Activated naive CD4-positive, alpha-beta T cell treated with Interleukin-2 at 50 U/mL for 16 hours (primary cell): ENCODE measurements at places on chromosomes 3 and 15.

GRCh38 chr3:30081904-30082303 is 524.5 kb upstream of the TGFBR2 start:
- no peak for DNase-seq

GRCh38 chr15:50051811-50052419 is 67.1 kb downstream of the ATP8B4 start:
- no peak for DNase-seq

- no peak for DNase-seq
These were observed 31.5 kb upstream of the DYNC1LI1 start for GRCh38 chr3:32602206-32602605.

DNA sequence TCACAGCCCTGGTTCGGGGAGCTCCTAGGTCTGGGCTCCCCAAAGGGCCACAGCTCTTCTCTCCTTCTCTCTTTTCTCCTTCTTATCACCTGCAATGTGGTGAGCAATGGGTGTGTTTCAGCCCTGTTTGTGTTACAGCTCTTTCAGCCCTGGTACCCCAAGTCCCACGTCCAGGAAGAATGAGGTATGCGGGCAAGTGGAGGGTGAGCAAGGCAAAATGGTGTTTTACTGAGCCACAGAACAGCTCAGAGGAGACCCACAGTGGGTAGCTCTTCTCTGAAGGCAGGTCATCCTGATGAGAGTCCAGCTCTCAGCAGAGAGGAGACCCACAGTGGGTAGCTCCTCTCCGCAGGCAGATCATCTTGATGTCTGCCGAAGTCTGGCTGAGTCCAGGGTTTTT is 86.8 kb downstream of the BFSP2 start:
- no peak for DNase-seq

GRCh38 chr3:182533394-182533793 is 259.9 kb upstream of the ATP11B start:
- DNase-seq = no peak

- no peak for DNase-seq
These were observed 23.0 kb upstream of the SV2B start for GRCh38 chr15:91077029-91077428.

DNA sequence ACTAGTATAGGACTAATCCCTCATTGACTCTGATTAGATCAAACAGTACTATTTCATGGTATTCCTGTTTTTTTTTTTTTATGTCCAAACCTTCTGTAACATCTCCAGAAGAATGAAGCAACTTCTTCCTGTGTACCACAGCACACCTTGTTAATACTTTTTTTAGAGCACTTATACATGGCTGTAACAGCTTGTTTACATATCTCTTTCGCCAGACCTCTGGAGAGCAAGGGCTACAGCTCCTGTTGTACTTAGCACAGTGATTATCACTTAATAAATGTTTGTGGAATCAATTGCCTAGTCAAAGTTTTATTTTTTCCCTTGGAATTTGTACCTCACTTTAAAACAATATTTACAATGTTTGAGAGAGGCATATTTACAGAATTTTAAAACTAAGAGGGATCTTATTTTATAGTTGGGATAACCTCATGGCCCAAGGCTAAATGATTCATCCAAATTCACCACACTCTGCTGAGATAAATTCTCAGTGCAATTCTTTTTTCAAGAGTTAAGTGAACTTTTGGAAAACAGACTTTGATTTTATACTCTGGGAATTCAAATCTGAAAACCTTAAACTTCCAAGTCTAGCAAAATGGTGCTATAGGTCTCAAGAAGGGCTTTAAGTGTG is 9.2 kb upstream of the GATM start:
- DNase-seq = no peak

DNA sequence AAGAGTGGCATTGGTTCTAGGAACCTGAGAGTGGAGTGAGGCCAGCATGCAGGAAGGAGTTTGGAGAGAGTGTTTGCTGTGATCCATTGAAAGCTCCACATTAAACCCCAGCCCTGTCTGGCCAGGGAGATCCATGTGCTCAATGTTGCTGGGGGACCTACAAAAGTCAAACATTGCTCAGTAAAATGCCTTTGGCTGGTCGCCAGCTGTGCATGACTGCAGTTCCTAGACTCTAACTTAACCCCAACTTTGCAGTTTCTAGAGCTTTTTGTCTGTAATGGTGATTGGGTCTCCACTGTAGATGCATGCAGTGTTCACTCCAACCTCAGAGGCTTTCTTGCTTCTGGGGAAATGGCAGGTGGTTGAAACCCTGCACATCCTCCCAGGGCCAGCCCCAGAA is 99.7 kb upstream of the ABHD17C start:
- no peak for DNase-seq

- DNase-seq = peak; percentile 32
These were observed 8.5 kb downstream of the TBC1D2B start for GRCh38 chr15:78069052-78069414.

DNA sequence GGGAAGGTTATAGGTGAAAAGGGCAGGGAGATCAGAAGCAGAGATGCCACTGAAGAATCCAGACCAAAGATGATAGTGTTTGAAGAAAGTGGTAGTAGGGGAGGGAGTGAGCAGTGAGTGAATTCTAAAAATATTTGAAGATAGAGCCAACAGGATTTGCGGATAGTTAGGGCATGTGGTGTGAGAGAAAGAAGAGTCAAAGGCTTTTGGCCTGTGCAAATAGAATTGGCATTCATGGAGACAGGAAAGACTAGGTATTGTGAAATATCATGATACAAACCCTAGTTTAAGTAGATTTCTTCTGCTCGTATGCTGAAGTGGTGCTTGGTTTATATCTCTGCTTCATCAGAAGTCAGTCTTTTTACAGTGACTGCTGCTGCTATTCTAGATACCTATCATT is 224.2 kb upstream of the CFAP20DC start:
- no peak for DNase-seq

DNA sequence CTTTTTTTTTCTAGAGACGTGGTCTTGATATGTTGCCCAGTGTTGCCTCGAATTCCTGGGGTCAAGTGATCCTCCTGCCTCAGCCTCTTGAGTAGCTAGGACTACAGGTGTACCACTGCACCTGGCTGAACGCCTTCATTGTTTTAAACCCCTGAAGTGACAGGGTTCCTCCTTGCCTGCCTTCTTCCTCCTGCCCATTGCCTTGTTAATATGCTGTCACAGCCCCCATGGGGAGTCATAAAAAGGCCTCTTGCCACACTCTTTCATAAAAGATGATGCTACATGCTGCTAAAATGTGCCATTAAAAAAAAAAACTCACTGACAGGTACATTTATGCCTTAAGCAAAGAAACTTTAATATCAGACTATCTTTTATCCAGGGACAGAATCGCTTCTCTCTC is 116.8 kb upstream of the SKOR1 start:
- DNase-seq = no peak

DNA sequence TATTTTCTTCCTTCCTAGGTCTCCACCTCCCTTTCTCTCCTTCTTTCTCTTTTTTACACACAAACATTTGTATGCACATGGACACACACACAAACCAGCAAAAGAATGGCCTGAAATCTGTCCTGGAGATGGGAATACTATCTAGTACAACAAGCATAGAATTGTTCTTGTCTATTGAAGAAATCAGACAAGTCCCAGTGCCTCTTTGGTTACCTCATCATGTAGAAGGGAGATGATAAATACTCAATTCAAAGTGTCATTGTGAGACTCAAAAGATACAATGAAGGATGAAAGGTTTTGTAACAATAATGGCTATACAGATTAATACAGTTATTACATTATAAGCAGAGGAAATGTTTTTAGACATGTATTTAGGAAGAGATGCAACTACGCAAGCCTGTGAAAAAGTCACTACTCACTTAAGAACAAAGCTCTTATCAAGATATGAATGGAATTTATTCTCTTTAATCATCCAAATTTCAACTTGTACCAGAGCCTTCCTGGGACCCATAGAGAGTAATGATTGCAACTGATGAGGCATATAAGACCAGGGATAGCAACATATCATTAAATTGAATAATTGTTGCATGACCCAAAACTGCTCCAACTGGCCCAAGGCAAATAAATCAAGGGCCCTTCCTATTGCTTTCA is 43.2 kb downstream of the P3H2 start:
- no peak for DNase-seq

GRCh38 chr3:183815951-183816475 is 9.4 kb downstream of the MAP6D1 start:
- no peak for DNase-seq

DNA sequence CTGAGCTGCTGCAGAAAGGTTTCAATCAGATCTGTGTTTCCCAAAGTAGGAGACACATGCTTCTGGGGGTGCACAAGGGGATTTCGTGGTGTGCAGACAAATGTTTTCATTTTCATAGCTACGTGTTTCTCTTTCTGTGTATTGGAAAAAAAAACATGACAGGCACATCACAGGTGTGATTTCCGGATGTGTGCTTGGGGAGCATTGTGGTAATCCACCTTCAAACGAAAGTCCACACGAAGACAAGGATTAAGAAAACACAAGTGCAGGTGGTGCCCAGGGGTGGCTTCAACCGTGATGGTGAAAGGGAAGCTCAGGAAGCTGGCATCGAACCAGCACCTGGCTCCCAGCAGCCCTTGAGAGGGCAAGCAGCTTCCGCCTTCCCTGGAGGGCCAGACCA is 164.6 kb upstream of the LINGO1 start:
- no peak for DNase-seq

DNA sequence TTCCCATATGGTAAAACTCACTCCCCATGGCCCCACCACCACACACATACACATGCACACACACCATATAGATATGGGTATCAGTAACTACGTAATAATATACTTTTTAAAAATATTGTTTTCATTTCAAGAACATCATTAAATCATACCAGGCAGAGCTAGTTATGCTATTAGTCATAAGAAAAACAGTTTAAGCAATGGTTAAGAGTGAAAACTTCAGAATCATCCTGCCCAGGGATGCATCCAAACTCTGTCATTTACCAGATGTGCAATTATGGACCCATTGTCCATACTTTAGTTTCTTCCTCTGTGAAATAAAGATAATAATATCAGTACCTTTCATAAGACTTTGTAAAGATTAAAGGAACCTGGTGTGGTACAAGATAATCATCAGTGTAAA is 608.3 kb downstream of the RBMS3 start:
- no peak for DNase-seq

GRCh38 chr3:34178415-34178814 is 380.0 kb downstream of the PDCD6IP start:
- no peak for DNase-seq

DNA sequence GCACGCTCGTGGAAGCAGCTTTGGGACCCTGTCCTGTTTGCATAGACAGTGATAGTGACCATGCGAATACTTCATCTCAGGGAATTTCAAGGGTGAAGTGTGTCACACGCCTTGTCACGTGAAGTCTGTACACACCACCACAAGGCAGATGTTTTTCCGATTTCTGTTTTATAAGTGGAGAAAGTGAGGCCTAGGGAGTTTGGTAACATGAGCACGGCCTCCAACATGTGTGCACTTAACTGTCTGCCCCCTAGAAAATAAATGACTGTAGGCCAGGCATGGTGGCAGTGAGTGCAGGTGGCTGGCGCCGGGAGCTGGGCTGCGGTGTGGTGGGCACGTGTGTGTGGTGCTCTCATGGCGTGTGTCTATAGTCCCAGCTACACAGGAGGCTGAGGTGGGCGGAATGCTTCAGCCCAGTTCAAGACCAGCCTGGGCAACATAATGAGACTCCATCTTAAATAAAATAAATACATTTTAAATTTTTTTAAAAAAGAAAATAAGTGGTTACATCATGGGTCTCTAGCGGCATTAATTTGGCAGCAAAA is 42.0 kb downstream of the WHAMM start:
- no peak for DNase-seq

- no peak for DNase-seq
These were observed 593.0 kb downstream of the MAGI1 start for GRCh38 chr3:65445573-65446169.

GRCh38 chr15:66196602-66197001 is 56.9 kb downstream of the MEGF11 start:
- no peak for DNase-seq

DNA sequence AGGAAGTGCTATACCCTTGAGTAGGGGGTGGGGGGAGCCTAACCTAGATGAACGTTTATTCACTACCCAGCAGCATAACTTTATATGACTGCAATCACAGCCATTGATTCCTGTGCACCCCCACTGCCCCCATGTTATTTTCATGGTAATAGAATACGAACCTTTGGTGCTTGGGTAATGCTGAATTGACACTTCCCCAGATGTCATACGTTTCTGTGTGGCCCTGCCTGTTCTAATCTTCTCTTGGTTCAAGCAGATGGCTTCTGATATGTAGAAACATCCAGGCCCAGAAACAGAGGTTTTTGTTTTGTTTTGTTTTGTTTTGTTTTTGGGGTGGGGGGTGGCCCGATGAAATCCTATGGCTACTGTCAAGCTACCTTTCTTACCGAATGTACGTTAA is 237.9 kb upstream of the TOPAZ1 start:
- DNase-seq = no peak

DNA sequence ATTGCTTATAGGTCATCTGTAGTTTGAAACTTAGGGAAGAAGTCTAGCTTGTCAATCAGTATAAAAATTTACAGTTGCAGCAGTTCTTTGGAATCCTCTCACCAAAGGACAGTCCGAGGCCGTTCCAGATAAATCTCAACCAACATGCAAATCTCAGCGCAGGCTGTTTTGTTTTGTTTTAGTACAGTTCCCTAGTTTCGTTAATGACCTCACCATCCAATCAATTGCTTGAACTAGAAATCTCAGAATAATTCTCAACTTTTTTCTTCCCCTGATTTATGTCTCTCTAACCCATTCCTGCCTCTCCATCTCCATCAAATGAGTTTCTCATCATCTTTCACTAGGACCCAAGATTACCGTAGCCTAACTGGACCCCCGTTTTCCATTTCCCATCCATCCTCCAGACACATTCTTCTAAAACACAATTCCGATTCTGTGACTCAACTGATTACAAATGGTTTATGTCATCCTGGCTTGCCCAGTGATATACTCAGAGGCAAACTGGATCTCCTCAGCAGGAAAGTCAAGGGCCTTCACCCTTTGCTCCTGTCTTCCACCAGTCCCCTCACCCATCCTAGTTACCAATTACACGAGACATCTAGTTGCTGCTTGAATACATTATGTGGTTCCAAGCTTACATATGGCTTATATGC is 1.3 kb downstream of the SMCO1 start:
- DNase-seq = no peak

- no peak for DNase-seq
These were observed 27.7 kb upstream of the LRRN1 start for GRCh38 chr3:3771567-3771966.

DNA sequence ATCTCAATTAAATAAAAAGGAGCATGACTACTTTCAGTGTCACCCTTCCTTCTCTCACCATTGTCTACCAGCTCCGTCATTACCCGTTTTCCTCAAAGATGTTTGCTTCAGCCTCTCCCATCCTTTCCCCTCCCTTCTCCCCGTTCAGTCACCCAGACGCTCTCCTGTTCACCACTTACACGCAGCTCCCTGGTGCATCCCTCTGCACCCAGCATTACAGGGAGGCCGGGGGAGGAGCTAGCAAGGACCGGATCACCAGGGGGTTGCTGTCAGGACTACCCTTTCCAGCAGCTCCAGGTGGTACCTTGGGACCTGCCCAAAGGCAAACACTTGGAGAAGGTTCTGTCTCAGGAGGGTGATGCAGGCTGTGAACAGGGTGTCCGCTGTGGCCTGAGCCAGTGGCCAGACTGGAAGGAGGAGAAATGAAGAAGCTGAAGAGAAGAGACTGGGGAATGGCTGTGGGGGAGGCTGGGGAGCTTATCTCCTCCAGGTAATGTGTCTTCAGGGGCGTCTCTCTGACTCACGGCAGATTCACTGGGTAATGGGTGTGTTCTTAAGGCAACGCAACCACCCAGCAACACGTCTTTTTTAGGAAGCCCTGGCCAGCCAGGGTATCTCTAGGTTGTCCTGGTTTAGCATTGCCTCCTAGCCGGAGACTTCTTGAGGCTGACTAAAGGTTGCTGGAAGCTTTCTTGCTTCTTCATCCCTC is 21.8 kb upstream of the BDH1 start:
- DNase-seq = no peak

GRCh38 chr3:43346978-43347749 is 60.8 kb downstream of the SNRK start:
- DNase-seq = no peak
